ENCODE measurements at places on chromosomes 7 and 10. TPM values are rescaled to one million over a fixed set of nuclear protein-coding genes. Genes with fewer than 3 reads are reported as not detected.

Gene TAC1
- not detected for total RNA-seq

DNA sequence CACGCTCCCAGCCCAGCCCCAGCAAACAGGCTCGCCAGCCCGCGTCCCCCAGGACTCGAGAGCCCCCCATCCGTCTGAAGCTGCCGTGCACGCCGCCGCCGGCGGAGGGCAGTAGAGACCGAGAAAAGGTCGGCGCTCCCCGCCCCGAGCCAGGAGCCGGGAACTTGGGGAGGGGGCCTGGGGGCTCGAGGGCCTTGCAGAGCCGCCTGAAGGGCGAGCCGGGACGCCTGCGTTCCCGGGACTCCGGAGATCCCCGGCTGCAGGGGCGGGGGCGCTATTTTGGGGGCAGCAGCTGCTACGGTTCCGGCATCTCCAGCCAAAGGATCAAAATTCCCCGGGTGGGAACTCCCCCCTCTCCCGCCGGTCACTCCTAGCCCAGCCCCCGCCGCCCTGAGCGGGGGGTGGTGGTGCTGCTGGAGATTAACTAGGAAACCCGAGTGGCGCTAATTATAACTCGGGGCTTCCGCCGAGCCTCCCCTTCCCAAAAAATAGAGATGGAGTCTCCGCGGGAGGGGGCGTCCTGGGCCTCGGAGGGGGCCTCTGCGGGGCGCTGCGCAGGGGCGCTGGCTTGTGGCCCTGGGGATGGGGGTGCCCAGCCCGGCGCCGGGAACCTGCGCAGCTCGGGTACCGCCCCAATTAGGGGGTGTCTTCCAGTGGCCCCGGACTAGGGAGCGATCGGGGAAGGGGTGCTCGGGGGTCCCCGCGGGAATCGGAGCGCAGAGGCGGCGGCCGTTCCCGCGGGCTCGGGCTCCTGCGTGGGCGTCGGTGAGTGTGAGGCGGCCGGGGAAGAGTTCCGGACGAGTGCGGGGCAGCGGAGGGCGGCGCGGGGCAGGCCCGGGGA is 608 bp downstream of the ACHE start:
- no peak for ATAC-seq

GRCh38 chr7:44853391-44853790 is 5.5 kb upstream of the H2AZ2 start:
- peak; percentile 68 for ATAC-seq

GRCh38 chr10:47031901-47032465 is 120.8 kb downstream of the PTPN20 start:
- ATAC-seq = no peak

- ATAC-seq = no peak
Measured at GRCh38 chr10:113476191-113476590, 76.7 kb upstream of the HABP2 start.

GRCh38 chr10:95456516-95456915 is 104.7 kb downstream of the SORBS1 start:
- ATAC-seq = peak; percentile 84

Gene OPN4
- not detected for total RNA-seq

DNA sequence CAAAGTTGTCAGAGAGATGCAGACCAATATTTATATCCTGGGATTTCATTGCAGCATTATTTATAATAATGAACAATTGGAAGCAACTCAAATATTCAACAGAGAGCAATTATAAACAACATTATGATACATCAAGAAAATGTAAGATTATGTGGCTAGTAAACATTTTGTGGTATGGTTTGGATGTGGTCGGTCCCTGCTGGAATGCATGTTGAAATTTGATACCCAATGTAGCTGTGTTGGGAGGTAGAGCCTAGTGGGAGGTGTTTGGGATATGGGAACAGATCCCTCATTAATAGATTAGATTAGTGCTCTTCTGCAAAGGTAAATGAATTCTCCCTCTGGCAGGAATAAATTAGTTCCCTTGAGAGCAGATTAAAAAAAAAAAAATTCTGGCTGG is 350.9 kb downstream of the ANKRD30A start:
- ATAC-seq = no peak

DNA sequence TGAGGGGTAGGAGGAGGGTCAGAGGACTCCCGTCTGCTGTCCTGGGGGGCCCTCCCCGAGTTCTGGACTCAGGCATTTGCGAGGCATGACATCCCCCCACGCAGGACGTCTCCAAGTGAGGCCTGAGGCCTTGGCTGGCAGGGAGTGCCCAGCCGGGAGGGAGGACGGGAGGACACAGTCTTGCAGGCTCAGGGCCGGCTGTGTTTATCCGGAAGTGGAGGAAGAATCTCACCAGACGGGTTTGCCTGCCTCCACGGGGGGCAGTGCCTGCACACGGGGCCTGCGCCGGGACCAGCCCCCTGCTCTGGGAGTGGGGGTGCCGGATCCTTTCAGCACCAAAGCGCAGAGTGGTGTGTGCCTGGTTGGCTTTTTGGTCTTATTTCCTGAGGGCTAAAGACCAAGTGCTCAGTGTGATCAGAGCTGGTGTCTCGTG is 10.9 kb downstream of the PWWP2B start:
- ATAC-seq = peak; percentile 79

DNA sequence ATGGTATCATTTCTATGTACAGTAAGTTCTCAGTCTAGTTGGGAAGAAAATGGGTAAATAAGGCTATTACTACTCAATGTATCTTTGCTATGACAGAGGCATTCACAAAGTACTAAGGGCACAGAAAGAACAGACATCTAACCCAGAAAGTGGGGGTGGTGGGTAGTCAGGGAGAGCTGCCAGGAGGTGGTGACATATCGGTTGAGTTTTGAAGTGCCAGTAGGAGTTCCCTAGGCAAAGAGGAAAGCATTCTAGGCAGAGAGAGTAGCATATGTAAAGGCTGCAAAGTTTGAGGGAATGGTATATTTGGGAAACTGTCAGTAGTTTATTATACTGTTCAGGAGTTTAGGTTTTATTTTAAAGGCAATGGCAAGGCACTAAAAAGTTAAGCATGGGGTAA is 282.8 kb downstream of the PHTF2 start:
- ATAC-seq = no peak

DNA sequence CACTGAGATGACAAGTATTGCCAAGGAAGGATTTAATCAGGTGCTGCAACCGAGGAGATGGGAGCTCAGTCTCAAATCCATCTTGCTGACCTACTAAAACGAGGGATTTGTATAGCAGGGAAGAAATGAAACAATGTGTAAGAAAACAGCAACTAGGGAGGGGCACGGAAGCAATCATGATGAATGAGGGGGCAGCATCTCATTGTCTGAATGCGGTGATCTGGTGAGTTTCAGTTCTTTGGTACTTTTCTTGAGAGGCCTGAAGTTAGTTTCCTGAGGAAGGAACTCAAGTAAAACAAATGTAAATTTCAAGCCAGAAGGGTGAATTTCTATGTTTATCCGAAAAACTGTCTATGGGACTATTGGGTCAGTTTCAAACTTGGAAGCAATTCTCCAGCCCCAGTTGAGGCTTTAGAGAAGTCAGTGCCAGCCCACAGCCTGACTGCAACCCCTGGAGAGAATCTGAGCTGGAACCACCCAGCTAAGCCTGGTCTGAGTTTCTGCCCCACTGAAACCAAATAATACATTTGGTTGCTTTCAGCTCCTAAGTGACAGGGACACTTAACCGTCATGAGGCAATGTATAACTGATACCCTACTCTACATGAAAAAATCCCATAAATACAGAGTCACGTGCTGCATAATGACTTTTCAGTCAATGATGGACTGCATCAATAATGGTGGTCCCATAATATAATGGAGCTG is 45.8 kb upstream of the TNS3 start:
- ATAC-seq = no peak

Gene MGMT
- total RNA-seq = 16.5 TPM

DNA sequence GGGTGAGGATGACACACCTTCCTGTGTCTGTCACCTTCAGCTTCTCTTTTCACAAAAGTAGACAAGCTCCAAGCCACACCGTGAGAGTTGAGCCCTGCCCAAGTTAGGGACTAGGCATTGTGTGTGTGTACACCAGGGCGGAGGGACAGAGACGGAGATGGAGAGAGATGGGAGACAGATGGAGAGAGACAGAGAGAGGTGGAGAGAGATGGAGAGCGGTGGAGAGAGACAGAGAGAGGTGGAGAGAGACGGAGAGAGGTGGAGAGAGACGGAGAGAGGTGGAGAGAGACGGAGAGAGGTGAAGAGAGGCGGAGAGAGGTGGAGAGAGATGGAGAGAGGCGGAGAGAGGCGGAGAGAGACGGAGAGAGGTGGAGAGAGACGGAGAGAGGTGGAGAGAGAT is 207.0 kb downstream of the DNAJB6 start:
- ATAC-seq = no peak

DNA sequence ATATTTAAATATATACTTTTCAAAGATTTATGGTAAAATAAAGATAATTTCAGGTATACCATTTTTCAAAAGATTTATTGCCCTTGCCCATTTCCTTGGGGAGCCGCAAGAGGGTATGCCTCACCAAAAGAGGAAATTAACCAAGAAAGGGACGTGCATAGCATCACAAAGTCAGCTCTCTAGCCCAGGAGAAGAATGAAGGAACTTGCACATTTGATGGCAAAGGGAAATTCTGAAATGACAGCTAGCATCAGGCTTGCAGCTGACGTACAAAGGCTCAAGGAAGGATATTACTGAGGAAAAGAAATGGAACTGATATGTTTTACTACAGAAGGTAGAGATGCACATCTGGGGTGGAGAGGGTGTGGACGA is 93.6 kb upstream of the RSU1 start:
- no peak for ATAC-seq

Gene DMBT1
- 1.6 TPM for total RNA-seq

GRCh38 chr7:24836084-24836483 is 78.8 kb upstream of the GSDME start:
- peak; percentile 38 for ATAC-seq

Gene ADCY1
- 0.40 TPM for total RNA-seq

Gene LLCFC1
- total RNA-seq = not detected

GRCh38 chr7:48337012-48337621 is 165.9 kb downstream of the ABCA13 start:
- ATAC-seq = no peak

All from esophagus mucosa (tissue), 1 donor.